GM04503 (cell line): ENCODE measurements at places on chromosomes 5 and 9.

- no peak for DNase-seq
Measured at GRCh38 chr9:10079284-10079964, 533.4 kb downstream of the PTPRD start.

GRCh38 chr9:94010980-94011533, 55.9 kb upstream of the BARX1 start:
- no peak for DNase-seq

GRCh38 chr9:138003485-138004190, 126.1 kb downstream of the CACNA1B start:
- no peak for DNase-seq

GRCh38 chr9:29282121-29282520, 1708.8 kb upstream of the C9orf72 start:
- DNase-seq = no peak

- DNase-seq = no peak
Measured at GRCh38 chr9:114696814-114697544, 15.0 kb upstream of the TEX48 start.

DNA sequence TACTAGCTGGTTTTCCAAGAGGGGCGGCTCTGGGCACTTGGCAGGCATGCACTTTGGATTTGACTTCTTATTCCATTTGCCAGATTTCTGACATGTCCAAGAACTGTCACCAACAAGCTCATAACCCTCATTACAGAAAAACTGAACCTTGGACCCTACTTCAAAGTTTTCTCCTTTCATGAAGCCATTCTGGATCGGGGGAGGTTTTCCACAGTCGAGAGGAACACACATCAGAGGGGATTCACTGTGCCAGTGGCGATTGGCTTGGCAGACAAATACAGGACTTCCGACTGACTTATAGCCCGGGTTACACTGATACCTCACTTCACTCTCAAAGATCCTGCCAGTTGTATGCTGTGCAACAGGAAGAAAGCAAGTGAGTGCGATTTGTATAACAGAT, 70.9 kb upstream of the TXNDC8 start:
- no peak for DNase-seq

- no peak for DNase-seq
Measured at GRCh38 chr9:112971415-112971814, 40.6 kb downstream of the ZNF883 start.

- no peak for DNase-seq
Measured at GRCh38 chr5:116453988-116454411, 120.6 kb downstream of the SEMA6A start.

- no peak for DNase-seq
Measured at GRCh38 chr9:84997472-84997871, 327.9 kb downstream of the NTRK2 start.

DNA sequence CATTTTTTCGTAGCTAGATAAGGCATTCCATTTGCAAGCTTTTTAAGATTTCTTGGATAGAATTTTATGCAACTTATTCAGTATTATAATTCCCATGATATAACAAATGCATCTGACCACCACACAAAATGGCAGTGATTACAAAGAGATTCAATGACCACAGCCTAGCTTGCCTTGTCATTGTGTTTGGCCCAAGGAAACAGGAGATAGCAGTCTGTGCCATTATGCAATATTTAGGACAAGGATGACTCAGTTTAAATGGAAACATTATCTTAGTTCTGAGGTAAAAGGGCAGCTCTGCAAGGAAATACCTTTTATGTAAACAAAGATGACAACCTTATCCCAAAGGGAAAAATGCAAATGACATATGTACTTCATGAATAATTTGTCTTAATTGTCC, 89.8 kb downstream of the NUDT12 start:
- DNase-seq = no peak

GRCh38 chr5:111463311-111463710, 49.0 kb downstream of the STARD4 start:
- DNase-seq = no peak

- no peak for DNase-seq
Measured at GRCh38 chr5:167725264-167725663, 566.2 kb upstream of the WWC1 start.

- no peak for DNase-seq
Measured at GRCh38 chr5:179201986-179202385, 141.8 kb downstream of the ZNF354C start.

GRCh38 chr5:134568337-134568700, 42.8 kb downstream of the JADE2 start:
- DNase-seq = no peak

- DNase-seq = no peak
Measured at GRCh38 chr5:80820685-80821084, 139.5 kb upstream of the RASGRF2 start.
